ENCODE measurements at places on chromosomes 6 and 20. TPM values are rescaled to one million over a fixed set of nuclear protein-coding genes. Genes with fewer than 3 reads are reported as not detected.

The ZBP1 gene
- total RNA-seq = 10.5 TPM

The CEP162 gene
- 9.1 TPM for total RNA-seq

- DNase-seq = no peak
Observed at GRCh38 chr6:63527658-63528514, 44.4 kb upstream of the LOC128125822 start.

GRCh38 chr6:168014428-168014827 lies 17.0 kb downstream of the KIF25 start:
- no peak for DNase-seq

The PCSK2 gene
- total RNA-seq = not detected

Data from naive thymus-derived CD8-positive, alpha-beta T cell (primary cell).